Naive thymus-derived CD4-positive, alpha-beta T cell (primary cell): ENCODE measurements at places on chromosomes 4 and X. TPM values are rescaled to one million over a fixed set of nuclear protein-coding genes. Genes with fewer than 3 reads are reported as not detected.

DNA sequence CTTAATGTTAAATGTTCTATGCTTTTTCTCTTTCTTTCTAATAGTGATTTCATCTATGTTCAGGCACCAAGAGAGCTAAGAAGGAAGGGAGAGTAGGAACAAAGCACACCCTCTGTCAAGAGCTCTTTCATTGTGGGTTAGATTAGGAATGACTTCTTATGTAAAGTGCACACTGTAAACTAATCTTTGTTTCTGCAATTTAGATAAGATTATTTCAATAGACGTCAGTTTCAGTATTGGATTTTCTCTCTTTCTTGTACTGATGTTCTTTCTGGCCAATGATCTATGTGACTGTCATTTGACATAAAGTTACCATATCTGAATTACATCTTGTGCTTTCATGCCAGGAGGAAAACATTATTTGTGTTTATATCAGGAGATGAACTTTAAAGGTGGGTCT is 48.2 kb downstream of the ATOH1 start:
- no peak for DNase-seq

GRCh38 chr4:117328333-117328732 is 243.0 kb upstream of the TRAM1L1 start:
- DNase-seq, result no peak

- no peak for DNase-seq
These were observed 20.2 kb upstream of the CTSO start for GRCh38 chr4:155973639-155974475.

GRCh38 chr4:91527056-91527455 is 776.7 kb upstream of the GRID2 start:
- DNase-seq, result no peak

DNA sequence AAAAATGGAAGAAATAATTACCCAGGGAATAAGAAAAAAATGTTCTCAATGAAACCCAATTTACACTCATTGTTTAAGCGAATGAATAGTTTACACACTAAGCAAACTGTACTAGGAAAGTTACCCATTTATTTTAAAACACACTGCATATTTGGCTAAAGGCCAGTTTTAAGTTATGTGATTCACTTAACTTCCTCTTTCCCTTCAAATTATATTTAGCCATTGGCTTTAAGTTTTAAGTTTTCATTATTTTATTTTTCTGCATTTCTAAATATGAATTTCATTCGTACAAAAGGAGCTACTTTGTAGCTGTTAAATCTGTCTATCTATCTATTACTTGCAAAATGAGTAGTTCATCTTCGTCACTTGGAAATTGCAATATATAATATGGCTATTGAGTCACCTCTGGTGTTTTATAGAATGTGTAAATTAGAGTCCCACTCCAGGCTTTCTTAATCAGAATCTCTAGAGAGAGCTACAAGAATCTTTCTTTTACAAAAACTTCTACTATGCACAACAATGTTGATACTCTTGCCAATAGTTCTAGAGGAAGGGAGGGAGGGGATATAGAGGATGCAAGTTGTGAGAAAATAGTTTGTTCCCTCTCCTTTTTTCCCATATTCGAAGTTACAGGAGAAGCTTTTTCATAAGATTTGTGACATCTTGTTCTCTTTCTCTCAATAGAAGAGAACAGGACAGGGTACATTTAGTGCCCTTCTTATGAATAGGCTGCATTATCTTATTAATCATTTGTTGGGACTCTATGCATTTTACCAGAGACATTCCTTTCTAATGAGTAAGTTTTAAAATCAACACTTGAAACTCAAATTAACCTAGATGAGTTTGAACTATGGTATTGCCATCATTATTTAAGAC is 41.8 kb downstream of the SULT1B1 start:
- no peak for DNase-seq

GRCh38 chr4:93657527-93657926 is 171.0 kb upstream of the ATOH1 start:
- no peak for DNase-seq

- DNase-seq, result no peak
These were observed 87.7 kb downstream of the RLIM start for GRCh38 chrX:74526764-74527163.

DNA sequence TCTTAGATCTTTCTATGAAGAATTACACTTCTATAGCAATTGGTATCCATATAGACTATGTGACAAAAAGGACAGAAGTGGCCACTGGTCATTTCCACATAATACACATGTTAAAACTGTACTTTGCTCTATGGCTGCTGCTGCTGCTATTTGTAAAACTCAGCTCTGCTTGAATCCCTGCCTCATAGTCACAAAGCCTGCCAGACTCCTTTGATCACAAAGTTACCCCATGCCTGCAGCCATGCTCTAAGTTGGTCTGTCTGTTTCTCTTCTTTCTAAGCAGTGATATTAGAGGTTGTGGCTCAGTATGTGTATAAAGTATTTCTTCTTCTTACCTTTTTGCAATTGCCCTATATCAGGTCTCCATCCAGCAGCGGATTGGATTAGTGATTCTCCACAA is 210.9 kb downstream of the GRID2 start:
- DNase-seq, result no peak

Gene IBSP
- not detected for polyA plus RNA-seq

- no peak for DNase-seq
These were observed 122.1 kb upstream of the DIPK2B start for GRCh38 chrX:45322820-45323219.

Gene MID1
- polyA plus RNA-seq, result 0.12 TPM

- DNase-seq, result no peak
These were observed 552 bp downstream of the SLC25A14 start for GRCh38 chrX:130340271-130340670.

DNA sequence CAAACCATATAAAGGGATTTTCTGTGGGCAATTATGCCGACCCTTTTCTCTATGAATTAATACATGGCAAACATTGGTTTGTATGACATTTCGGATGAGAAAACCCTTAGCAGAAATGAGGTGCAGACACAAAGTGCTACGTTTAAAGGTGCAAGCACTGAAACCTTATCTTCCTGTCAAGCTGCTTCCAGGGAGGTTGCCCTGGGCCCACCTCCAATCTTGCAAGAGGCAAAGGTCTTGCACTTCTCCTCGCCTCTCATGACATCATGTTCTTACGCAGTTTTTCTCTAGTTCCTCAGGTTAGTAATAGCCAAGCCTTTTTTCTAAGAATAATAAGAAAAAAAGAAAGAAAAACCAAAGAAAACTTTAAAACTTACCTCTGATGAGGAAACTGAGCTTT is 220.1 kb downstream of the DHX15 start:
- DNase-seq, result no peak

- no peak for DNase-seq
These were observed 275.5 kb downstream of the CFAP299 start for GRCh38 chr4:80610845-80611677.

Gene FDCSP
- polyA plus RNA-seq, result not detected

GRCh38 chr4:53315300-53315699 is 50.6 kb downstream of the SCFD2 start:
- no peak for DNase-seq

Gene FGB
- not detected for polyA plus RNA-seq

DNA sequence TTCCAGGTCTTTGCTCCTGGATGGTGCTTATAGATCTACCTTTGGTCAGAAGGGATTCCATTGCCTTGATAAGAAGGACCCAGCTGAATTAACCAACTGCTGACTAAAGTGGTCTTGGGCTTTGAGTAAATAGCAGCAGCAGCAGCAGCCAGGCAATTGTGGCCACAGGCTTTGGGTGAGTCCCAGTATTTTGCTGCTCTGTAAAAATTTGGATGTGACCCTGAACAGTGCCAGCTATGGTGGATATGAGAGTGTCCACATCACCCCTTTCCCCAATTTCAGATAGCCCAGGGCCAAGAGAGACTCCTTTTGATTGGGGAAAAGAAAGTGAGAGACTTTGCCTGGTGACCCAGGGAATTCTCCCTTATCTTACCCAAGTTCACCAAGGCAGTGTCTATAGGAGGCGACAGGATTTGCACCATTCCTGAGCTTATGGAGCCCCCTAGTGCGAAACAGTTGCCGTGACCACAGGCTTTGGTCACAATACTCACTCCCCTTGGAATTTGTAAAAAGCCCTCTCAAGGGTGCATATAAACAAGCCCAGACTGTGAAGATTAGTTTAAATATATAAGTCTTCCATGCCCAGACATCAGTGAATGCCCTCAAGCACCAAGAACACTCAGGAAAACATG is 518.0 kb downstream of the TMA16 start:
- no peak for DNase-seq

Gene MSX1
- not detected for polyA plus RNA-seq

Gene TMEM271
- not detected for polyA plus RNA-seq

DNA sequence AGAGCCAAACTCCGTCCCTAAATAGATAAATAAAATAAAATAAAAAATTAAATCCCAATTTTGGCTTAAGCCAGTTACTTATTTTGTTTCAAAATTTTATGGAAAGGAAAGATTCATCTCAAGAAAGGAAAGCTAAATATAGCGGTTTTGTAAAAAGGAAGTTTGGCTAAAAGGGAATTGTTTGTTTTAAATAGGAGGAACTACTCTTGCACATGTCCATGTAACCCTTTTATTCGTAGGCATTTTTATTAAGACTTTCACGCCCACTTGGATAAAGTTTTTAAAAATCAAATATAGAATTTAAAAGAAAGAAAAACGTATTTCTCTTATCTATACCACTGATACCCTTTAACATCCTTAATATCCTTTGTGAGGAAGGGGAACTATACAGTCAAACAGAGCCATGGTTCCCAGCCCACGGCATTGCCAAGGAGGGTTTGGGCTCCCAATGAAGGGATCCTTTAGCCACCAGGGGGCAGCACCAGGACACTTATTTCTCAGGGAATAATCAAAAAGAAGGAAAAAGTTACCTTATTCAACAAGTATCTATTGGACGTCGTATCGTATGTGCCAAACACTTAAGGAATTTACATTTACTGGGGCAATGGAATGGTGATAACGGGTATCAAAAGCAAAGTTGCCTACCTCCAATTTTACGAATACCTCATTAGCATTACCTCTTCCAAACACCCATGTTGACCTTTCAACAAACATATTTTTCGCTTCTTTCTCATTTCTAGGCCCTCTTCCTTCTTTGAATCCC is 27.7 kb downstream of the CDKN2AIP start:
- DNase-seq, result peak; percentile 72

DNA sequence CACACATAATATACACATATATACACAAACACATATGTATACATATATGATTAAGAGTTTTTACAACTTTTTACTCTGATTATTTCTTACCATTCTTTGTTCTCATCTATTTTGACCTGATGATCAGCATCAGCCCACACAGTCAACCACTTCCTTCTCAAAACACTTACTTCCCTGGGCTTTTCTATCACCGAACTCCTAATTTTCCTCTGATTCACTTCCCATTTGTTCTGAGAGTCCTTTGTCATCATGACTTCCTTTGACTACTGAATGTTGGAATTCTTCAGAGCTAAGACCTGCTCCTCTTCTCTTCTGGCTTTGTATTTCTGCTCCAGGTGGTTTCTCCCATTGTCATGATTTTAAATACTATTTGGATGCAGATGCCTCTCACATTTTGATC is 209.5 kb upstream of the AFF2 start:
- DNase-seq, result no peak

- no peak for DNase-seq
These were observed 123.2 kb upstream of the BANK1 start for GRCh38 chr4:101667348-101667747.

Gene GAGE13
- polyA plus RNA-seq, result not detected

DNA sequence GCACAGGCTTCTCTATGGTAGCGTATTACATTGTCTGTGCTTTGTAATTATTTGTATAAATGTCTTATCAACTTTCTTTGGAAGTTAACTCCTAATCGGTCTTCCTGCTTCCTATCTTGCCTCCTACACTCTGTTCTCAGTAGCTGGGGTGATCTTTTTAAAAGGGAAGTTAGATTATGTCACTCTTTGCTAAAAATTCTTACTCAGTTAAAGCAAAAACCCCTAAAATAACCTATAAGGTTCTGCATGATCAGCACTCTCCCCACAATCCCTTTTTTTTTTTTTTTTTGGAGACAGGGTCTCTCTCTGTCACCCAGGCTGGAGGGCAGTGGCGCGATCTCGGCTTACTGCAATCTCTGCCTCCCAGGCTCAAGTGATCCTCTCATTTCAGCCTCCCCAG is 2.6 kb upstream of the PRPS1 start:
- no peak for DNase-seq

DNA sequence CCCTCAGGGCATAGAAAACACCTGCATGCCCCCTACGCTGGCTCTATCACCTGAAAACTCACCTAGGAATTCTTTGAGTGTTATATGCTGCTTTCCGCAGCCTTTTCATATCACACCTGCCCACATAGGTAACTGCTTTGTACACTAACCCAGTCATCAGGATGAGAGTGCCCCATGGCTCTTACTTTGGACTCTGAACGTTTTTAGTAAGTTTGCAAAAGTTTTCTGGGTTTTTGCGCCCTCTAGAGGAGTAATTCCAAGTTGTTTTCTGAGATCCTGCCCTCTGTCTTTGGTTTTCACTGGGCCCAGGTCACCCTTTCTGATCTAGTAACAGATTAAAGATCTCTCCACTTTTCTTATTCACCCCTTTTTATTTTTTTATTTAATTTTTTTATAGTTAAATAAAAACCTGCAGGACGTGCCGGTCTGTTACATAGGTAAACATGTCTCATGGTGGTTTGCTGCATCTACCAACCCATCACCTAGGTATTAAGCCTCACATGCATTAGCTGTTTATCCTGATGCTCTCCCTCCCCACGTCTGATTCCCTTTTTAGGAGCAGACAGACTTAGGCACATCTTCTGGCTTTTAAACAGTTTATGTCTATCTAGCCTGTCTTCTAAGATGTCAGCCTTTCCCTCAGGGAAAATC is 139.2 kb downstream of the NWD2 start:
- DNase-seq, result peak; percentile 10

Gene C1QTNF7
- not detected for polyA plus RNA-seq

DNA sequence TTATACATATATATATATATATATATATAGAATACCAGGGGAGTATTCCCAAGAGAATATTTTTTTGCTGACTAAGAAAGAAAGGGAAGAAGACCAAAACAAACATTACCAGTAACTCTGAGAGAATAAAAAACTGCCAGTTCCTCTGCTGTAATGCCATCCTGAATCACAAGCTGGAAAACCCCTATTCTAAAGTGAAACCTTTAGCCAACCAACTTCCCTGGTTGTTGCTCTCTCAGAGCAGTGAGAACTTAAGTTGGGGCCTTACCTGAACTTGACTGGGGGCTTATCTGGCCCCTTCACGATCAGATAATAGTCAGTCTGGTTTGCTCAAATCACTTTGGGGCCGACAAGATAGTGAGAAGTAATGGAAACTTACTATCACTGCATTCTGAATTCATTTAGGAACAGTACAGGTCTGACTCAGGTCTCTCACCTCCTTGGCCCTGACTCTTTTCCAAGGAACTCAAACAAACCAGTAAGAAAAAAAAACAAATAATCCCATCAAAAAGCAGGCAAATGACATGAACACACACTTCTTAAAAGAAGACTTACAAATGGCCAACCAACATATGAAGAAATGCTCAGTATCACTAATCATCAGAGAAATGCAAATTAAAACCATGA is 62.5 kb downstream of the CD40LG start:
- no peak for DNase-seq

Gene DUSP9
- not detected for polyA plus RNA-seq

Gene KLB
- polyA plus RNA-seq, result 0.07 TPM

Gene ODAPH
- polyA plus RNA-seq, result not detected
